Lower leg skin (tissue), 4 donors: ENCODE measurements at places on chromosomes 2 and 18. TPM values are rescaled to one million over a fixed set of nuclear protein-coding genes. Genes with fewer than 3 reads are reported as not detected.
A peak's percentile ranks its signal among the peaks of the same experiment; 100 is the strongest.

- DNase-seq, result peak; percentile 42
Observed at GRCh38 chr2:38245114-38245641, 131.9 kb downstream of the ATL2 start.

GRCh38 chr2:222992137-222992536 lies 59.9 kb upstream of the KCNE4 start:
- DNase-seq, result no peak

GRCh38 chr2:118190474-118190873 lies 102.2 kb downstream of the INSIG2 start:
- DNase-seq, result no peak

Gene FIGN
- total RNA-seq, result 1.8 TPM

- DNase-seq, result no peak
Observed at GRCh38 chr18:23640052-23640451, 22.7 kb downstream of the ANKRD29 start.

GRCh38 chr2:189015359-189015758 lies 41.2 kb downstream of the COL3A1 start:
- DNase-seq, result no peak

Gene FSHR
- total RNA-seq, result not detected

GRCh38 chr2:57740891-57741290 lies 305.7 kb upstream of the VRK2 start:
- no peak for DNase-seq

DNA sequence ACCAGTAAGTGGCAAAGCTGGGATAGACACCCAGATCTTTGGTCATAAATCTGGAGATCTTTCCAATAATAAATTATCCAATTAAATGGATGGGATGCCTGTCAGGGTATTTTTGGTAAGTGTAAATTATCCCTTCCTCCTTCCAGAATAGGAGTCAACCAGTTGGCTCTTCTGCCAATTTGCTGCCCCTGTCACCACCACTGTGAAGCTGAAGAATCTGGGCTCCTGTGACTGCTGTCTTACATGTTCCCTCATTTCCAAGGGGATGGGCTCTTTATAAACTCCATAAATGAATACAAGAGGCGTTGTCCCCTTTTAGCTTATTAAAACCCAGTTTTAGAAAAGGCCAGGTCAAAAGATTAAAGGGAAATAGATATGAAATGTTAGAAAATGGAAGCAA lies 17.8 kb upstream of the BMP10 start:
- no peak for DNase-seq

- DNase-seq, result no peak
Observed at GRCh38 chr2:240926516-240927389, 20.6 kb downstream of the CROCC2 start.

Gene DNPEP
- total RNA-seq, result 62.1 TPM

Gene DSC1
- total RNA-seq, result 519 TPM

Gene PTPN2
- total RNA-seq, result 53.2 TPM

Gene CENPA
- total RNA-seq, result 0.91 TPM

Gene BUB1
- 3.9 TPM for total RNA-seq

DNA sequence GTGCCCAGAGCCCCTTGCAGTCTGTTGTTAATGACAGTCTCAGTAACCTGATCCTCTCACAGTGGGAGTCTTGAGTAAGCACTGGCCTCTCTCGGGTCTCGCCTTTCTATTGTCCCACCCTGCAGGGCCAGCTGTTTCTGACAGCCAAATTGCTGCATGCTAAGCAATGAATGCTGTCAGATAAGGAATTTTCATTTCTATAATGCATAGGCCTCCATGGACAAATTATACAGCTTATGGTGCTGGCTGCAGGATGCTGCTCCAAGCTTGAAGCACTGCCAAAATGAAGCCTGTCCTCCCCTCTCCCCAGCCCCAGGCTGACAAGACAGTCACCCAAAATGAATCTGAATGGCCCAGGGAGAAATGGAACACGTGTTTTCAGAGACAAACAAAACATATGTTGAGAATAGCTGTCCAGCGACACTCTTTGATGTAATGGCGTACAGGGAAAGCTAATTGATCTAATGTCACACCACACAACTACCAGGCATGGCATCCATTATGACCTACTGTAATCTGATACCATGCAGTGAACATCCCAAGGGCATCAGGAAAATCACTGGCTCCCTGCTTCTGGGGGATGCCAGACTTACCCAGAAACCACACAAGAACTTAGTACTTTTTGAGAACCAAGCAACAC lies 36.8 kb downstream of the ACVR1 start:
- DNase-seq, result no peak

Gene ST6GAL2
- 0.04 TPM for total RNA-seq

Gene DPP10
- not detected for total RNA-seq

GRCh38 chr2:159903443-159904126 lies 105.6 kb upstream of the CD302 start:
- DNase-seq, result no peak

DNA sequence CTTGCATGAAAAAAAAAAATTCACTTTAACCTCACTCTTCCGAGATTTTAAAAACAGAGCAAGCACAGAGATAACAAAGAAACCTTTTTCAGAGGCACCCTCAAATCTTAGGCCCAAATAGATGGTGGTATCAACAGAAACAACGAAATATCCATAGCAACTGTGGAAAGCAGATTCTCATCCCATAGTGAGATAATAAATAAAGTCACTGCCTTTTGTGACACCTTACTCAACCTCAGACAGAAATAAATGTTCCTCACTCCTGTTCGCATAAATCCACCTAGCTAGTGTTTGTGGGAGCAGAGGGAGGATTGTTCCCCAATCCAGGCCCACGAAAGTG lies 60.9 kb upstream of the RTN4 start:
- DNase-seq, result no peak

DNA sequence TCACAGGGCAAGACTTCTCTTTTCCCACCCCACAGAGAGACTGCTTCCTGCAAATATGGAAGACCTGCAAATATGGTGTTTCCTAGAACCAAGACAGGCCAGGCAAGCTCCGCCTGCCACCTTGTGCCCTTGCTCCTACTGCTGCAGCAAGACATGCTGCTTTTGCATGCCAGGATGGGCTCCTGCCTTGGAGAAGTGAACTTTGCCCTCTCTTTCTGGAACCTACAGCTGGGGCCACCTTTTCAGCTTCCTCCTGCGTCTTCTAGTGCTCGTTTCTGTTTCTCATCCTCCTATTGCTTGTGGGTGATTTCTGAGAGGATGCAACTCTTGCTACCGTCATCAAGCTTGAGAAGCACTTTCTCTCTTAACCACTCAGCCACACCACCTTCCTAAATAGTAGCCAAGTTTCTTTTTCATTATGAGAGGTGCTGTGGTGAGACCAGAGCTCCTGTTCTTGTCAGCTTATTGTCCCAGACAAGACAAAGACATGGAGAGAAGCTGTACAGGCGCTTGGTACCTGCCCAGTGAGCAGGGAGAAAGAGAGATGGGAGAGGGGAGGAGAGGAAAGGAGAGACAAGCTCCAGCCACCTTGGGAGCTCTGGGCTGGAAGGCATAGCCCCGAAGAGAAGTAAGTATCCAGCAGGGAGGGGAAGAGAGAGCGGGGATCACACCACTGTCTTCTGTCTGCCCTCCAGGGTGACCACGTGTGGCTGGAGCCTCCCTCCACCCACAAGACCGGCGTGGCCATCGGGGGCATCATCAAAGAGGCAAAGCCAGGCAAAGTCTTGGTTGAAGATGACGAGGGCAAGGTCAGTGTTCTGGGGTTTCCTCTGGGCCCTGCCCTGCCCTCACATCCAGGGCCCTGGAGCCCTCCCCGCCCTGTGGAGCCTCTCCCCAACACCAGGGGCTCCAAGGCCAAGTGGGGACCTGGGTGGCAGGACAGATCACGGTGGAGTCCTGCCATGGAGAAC lies 28.3 kb downstream of the MYO7B start:
- DNase-seq, result no peak

Gene FSIP2
- 6.9 TPM for total RNA-seq

DNA sequence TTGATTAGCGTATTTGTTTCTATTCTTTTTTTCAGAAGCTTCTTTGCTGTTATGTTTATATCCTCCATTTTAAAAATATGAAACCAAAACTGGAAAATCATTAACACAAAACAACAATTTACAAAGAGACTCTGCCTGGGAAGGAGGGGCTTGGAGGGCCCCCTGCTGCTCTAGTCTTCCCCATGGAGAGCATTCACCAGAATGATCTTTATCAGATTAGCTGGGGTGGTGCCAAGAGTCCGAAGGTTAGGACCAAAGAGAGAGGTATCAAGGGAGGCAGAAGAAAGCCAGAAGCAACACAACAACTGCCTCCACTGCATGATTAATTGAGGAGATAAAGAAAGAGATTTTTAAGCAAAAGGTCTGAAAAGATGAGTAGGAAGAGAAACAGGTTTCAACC lies 218.6 kb downstream of the IRS1 start:
- no peak for DNase-seq

Gene ASIC4
- 0.26 TPM for total RNA-seq

DNA sequence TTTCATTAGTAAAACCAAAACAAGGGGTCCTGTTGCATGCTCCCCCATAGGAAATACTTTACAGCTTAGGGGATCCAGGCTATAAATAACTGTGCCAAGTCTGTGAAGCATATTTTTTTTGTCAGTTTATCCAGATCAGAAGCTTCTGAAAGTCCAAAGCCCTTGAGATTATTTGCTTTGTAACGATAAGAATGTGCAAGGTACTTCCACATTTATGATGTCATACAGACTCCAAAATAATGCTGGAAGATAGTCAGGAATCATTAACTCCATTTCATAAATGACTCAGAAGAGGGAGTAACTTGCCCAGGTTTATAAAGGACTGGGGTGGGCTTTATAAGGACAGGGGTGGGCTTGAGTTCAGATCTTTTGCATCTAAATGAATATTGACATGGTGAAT lies 29.3 kb downstream of the RDH14 start:
- no peak for DNase-seq

Gene FKBP7
- 5.9 TPM for total RNA-seq

Gene SKA1
- 0.08 TPM for total RNA-seq

Gene PLB1
- total RNA-seq, result 10.3 TPM

DNA sequence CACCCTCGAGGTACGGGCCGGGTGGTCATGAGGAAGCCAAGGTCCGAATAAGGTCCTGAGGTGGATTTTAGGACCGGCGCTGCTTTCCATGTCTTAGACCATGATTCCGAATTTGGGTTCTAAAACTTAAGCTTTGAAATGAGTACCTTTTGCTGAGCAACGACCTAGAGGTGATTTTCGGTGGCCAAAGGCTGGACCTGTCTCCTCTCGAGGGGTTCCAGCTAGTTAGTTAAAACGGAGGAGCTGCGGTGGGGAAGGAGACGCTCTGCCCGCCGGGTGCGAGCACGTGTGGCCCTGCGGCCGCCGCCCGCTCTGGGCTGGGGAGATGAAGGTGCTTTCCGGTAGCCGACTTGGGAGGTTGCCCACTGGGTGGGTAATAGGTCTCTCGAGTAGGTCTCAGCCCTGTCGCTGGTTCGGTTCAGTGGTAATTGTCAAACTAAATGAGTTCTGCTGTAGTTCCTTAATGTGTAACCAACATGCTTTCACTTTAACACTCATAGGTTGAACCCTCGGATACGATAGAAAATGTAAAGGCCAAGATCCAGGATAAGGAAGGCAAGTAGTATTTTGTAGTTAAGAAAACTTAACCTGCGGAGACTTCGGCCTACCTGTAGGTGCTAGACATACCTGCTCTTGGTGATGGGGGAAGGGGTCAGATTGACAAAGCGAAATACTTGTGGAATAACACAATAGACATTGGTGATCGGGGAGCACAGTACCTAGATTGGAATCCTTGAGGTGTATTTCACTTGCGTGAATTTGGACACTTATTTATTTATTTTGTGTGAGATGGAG lies 572 bp downstream of the RPS27A start:
- DNase-seq, result no peak

Gene PLA2R1
- 18.3 TPM for total RNA-seq

DNA sequence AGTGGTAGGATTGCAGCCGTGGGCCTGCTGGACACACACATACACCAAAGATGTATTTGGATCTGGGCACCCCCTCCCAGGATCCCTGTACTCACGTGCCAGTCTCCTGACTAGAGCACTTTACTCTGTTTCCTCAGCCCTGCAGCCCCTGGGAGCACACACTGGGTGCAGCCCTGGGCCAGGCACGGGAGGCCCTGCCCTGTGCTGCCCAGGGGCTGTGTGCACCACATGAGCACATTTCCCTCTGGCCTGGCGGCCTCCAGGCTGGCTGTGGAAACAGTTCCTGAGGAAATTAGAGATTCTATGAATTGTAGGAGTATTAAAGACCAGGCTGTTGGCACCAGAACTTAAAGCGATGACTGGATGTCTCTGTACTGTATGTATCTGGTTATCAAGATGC lies 45.4 kb downstream of the BCL2L11 start:
- DNase-seq, result no peak

- DNase-seq, result no peak
Observed at GRCh38 chr2:240789051-240789453, 31.0 kb downstream of the KIF1A start.

DNA sequence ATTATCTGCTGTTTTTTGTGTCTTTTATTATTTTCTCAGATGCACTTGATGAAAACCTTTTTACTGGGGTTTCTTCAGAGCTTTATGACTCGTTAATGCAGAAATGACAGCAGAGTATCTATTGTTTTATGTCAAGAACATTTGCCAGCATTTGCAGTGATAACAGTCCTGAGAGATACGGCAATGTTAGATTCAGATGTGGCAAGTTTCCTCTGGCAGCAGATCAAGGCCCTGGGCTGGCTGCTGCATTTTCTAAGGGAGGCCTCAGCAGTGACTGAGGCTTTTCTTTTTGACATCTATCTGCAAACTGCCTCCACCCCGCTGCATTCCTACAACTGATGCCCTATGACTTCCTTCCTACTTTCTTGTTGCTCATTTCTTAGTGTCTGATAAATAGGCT lies 40.2 kb downstream of the EFEMP1 start:
- no peak for DNase-seq

Gene PTRHD1
- 39.7 TPM for total RNA-seq

- no peak for DNase-seq
Observed at GRCh38 chr2:118145806-118146205, 57.5 kb downstream of the INSIG2 start.

DNA sequence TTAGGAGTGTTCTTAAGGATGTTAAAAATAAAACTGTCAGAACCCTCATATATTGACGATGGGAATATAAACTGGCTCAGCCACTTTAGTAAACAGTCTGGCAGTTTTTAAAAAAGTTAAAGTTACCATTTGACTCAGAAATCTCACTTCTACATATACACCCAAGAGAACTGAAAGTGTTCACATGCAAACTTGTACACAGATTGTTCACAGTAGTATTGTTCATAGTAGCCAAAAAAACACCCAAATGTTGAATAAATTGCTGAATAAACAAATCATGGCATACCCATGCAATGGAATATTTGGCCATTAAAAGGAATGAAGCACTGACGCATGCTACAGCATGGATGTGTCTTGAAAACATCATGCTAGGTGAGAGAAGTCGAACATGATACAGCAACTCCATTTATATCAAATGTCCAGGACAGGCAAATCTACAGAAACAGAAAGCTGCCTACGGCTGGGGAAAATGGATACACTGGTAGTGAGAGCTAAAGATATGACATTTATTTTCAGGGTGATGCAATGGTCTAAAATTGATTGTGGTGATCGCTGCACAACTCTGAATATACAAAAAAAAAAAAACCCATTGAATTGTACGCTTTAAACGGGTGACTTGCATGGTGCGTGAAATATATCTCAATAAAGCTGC lies 10.1 kb downstream of the RPL31 start:
- no peak for DNase-seq

- peak; percentile 80 for DNase-seq
Observed at GRCh38 chr2:241570961-241571581, 12.5 kb downstream of the BOK start.

Gene FZD7
- 38.9 TPM for total RNA-seq

Gene TDRD15
- total RNA-seq, result not detected

Gene ELOA2
- not detected for total RNA-seq

Gene RAB3GAP1
- 53.5 TPM for total RNA-seq

Gene HAAO
- 2.9 TPM for total RNA-seq
